ENCODE measurements at places on chromosomes 7 and 10.

DNA sequence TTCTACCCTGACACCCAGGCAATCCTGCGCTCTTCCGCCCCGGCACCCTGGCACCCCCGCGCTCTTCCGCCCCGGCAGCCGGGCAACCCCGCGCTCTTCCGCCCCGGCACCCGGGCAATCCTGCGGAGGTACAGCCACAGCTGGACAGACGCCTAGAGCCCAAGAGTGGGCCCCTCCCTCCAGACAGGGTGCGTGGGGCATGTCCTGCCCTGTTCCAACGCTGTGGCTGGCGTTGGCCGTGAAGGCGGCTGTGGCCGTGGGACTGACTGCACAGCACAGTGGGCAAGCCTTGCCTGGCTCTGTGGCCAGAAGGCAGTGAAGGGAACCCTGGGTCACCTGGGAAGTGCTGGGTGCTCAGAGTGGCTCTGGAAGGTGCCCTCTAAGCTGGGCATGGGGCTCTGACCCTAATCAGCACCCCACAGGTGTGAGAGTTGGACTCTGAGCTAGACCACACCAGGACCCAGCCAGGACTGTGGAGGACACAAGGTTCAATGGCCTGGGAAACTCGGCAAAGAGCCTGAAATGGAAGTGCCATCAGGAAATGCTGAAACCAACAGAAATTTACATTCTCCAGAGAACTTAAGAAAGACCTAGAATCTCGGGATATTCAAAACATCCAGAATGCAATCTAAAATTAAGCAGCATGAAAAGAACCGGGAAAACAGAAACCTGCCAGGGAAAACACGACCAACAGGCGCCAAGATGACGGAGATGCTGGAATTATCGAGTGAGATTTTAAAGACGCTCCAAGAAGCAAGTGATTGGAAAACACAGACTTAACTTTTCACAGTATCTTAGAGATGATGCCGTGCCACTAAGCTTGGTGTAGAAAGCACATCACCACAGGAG lies 253.6 kb downstream of the ELFN1 start:
- no peak for DNase-seq

DNA sequence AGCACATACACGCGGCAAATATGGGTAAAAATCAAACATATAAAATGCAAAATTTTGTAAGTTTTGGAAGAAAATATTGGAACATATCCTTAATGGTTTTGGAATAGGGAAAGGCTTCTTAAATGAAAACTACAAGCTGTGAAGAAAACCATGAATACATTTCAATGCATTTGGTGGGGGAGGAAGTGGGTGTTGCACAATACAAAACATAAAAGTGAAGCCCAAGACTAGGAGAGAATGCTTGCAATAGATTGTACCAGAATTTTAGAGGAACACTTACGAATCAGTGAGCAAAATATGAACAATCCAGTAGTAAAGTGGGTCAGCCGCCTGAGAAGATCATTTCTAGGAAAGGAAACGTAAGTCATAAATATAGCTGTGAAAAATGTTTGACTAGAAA lies 322.6 kb upstream of the MKI67 start:
- DNase-seq = no peak

DNA sequence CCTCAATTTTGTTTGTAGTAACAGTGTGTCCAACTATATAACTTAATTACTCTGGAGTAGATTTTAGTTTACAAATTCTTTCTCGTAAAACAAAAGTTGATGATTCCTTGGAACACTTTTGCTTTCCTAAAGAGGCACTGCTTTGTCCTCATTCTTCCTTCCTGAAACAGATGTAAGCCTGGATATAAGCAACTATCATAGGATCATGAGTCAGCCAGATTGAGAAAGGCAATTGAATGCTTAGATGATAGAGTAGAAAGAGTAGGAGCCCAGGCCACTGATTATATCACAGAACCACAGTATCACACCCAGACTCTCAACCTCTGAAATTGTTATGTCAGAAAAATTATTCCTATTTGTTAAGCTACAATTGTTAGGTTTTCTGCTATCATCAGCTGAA lies 69.9 kb downstream of the TMEM106B start:
- DNase-seq = no peak

- no peak for DNase-seq
Observed at GRCh38 chr7:33399528-33400213, 270.3 kb downstream of the BBS9 start.

GRCh38 chr10:127585519-127586023 lies 36.5 kb downstream of the NPS start:
- DNase-seq = no peak

DNA sequence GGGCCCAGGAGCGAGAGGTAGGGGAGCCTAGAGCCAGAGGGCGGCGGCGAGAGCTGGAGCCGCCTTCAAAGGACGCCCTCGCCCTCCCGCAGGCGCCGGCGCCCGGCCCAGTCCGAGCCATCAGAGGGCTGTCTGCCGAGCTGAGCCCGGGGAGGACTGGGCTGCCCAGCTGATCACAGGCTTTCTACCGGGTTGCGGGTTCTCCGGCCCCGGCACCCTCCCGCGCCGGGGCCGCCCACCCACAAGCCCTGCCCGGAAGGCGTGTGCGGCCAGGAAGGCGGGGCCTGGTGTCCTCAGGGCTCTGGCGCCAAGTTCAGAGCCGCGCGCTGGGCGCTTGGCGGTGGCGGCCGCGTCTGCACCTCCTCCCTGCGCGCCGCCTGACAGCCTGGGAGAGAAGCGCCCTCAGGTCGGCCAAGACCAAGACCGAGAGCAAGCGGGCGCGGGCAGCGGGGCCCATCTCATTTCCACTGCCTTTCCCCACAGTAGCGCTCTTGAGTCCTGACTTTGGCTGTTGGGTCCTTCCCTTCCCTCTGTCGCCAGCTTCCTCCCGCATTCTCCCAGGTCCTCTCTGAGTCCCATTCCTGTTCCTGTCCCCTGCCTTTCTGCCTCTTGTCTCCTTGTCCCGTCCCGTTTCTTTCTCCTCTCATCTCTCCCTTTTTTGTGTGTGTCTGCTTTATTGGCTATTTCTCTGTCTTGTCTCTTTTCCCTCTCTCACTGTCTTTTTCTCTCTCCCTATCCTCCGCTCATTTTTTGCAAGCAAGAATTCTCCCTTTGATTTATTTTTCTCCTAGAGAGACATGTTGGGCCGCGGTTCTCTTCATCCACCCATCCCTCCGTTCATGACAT lies 60.6 kb upstream of the MSMB start:
- peak; percentile 62 for DNase-seq

DNA sequence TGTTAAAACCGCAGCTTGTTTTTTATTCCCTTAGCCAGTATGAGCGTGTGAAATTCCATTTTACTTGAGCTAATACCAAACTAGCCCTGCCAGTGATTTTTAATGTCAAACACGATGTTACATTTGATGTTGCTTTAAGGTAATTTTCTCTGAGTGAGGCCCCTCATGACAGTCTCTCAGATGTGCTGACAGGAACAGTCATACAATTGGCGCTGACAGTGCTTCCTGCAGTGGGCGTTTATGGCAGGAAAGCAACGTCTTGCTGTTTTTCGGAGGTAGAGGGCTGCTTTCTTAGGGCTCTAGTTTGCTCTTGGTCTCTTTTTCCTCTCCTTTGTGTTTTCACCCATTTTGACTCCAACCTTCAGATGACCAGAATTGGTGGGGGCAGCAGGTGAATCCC lies 19.3 kb downstream of the PON1 start:
- no peak for DNase-seq

DNA sequence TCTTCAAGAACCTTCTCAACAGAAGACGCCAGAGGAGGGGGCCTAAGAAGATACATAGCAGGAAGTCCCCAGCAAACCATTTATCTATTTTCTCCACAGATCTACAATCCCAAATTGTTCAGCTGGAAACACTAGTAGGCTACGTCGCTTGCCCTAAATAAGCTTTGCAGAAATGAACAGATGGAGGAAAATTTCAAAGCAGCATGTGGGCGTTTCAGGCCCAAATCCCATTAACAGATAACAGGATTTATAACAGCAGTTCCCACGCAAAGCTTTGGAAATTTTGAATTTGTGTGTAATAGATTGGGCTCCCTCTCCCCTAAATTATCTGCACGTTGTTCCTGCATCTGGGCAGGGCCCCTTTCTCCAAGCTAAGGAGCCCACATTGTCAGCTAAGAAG lies 60.6 kb upstream of the FRMD4A start:
- no peak for DNase-seq

DNA sequence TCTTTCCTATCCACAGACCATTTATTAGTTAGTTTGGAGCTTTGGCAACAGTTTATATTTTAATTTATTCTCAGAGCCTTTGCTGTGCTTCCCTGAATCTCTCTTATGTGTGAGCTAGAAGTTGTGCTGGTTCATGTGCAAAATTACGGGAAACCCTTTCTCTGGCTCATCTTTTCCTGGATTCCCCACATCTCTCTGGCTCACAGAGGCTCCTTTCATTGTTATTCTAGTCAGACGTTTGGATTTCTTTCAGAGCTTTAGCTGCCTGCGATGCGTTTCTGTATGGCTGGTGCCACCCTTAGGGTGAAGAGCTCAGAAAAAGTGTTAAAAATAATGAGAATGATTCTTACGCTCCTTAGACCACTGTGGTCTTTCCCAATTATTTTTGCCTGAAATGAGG lies 53.3 kb downstream of the TPST1 start:
- DNase-seq = no peak

DNA sequence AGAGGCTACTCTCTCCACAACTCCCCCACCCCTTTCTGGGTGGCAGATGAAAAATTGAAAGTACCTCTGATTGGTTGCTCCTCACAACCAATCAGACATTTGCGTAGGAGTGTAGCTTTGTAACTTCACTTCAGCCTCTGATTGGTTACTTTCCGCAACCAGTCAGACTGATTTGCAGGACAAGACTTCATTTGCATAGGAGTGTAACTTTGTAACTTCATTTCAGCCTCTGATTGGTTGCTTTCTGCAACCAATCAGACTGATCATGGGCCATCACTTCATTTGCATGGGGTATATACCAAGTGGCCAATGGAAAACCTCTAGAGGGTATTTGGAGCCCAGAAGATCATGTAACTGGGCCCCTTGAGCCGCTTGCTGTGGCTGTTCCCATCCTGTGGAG lies 25.6 kb downstream of the CDNF start:
- no peak for DNase-seq

DNA sequence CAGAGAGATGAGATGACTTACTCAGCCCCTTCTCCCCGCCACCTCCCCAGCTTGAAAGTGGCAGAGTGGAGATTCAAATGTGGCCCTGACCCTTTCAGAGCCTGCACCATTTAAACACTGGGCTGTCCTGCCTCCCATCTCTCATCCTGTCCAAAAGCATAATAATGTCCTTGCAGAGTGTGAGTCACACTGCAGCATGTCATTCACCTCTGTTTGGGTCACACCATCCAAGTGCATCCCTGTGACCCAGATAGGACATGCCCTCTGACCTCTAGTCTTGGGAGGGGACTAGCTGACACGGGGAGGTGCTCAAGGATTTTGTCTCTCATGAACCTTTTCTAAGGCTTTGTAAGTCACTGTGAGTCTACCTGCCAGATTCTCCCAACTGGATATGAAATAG lies 89.1 kb upstream of the PDCD4 start:
- DNase-seq = no peak

GRCh38 chr10:124734311-124735166 lies 9.6 kb downstream of the FAM53B start:
- DNase-seq = no peak

DNA sequence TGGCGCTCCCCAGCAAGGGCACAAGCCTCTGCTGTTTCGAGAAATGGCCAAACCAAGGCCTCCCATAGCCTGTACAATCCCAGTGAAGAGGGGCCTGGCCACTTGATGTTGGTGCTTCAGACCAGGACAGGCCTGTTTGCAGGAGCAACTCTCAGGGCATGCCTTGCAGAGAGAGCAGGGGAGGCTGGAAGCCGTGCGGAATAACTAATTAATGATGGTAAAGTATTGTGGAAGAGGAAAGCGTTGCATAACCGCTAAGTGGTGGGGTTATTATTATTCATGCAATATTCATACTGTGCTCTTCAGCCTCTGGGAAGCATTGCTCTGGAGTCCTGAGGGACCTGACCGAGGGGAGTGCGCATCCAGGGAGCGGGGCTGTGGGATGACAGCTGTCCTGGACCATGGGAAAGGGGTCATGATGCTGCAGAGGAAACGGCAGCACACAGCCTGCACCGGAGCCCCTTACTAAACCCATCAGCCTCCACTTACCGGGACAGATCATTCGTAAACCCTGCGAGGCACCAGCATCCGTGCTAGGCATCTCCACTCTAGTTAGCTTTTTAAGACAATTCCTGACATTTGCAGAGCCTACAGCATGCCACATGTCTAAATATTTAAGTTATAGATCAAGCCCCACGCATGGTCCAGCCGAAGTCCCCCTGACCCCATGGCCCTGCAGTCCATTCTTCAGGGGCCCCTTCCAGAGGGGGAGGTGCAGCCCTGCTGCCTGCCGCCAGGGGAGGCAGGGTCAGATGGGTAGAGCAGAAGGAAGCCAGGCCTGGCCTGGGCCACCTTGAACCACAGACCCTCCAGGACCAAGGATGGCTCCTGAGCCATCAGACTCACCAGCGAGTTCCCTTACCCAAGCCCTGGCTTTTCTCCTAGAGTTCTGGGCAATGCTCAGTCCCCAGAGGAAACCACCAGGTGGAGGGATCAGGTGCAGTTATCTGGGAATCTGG lies 11.6 kb downstream of the TMEM273 start:
- no peak for DNase-seq

- DNase-seq = no peak
Observed at GRCh38 chr10:122045212-122045611, 56.2 kb downstream of the TACC2 start.

GRCh38 chr7:56174875-56175760 lies 58.9 kb upstream of the NUPR2 start:
- no peak for DNase-seq

DNA sequence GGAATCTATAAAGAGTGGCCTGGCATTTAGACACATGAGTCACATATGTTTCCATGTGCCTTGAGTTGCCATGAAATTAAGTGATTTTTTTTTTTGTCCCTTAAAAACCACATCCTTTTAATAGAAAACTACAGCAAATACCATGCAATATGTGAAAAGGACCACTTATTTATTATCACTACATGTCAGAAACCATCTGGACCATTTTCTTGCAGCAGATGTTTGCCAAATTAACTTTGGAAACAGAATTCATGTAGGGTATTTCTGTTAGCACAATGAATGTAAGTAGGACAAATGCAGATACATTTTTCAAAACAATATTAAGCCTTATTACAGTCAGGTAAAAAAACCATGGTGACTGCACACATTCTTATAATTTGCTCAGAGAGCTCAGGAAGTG lies 230.6 kb downstream of the REEP3 start:
- DNase-seq = no peak

DNA sequence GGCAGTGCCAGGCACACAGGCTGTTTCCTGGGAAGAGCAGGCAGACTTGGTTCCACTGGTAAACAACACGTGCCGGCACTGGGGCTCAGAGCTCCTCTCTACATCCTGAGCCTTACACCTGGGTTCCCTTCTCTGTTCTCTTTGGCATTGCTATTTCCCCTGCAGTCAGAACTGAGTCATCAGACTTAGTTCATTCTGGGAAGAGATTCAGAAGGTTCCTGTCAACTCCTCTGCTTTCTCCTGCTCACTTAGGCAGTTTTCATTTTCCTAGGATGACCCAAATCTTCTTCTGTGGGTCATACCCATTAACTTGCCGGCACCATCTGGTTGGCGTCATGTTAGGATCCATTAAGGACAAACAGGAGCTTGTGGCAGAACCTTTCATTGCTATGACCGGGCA lies 33.4 kb upstream of the LRRC18 start:
- no peak for DNase-seq

- DNase-seq = no peak
Observed at GRCh38 chr10:74839708-74840107, 13.3 kb downstream of the KAT6B start.

All from activated naive CD8-positive, alpha-beta T cell treated with anti-CD3 and anti-CD28 coated beads for 36 hours (primary cell).